GM13977 (cell line): ENCODE measurements at places on chromosomes 12 and 14.

- peak; percentile 91 for DNase-seq
These were observed 71.4 kb upstream of the GPR68 start for GRCh38 chr14:91315844-91316267.

DNA sequence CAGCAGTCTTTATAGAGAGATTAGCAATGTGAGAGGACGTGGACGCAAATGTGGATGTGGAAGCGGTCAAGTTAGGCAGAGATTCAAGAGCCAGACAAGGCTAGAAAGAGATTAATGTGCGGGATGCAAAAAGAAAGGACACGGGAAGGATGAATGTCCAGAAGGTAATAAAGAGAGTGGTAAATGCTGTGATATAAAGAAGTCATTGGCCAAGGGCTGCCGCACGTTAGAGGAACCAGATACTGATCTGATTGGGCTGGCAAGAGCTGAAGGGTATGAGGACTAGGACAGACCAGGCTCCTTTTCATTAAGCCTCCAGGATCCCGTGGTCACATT lies 59.5 kb downstream of the DHRS2 start:
- DNase-seq: no peak

- peak; percentile 28 for DNase-seq
These were observed 569 bp upstream of the RGS6 start for GRCh38 chr14:71931492-71932228.

DNA sequence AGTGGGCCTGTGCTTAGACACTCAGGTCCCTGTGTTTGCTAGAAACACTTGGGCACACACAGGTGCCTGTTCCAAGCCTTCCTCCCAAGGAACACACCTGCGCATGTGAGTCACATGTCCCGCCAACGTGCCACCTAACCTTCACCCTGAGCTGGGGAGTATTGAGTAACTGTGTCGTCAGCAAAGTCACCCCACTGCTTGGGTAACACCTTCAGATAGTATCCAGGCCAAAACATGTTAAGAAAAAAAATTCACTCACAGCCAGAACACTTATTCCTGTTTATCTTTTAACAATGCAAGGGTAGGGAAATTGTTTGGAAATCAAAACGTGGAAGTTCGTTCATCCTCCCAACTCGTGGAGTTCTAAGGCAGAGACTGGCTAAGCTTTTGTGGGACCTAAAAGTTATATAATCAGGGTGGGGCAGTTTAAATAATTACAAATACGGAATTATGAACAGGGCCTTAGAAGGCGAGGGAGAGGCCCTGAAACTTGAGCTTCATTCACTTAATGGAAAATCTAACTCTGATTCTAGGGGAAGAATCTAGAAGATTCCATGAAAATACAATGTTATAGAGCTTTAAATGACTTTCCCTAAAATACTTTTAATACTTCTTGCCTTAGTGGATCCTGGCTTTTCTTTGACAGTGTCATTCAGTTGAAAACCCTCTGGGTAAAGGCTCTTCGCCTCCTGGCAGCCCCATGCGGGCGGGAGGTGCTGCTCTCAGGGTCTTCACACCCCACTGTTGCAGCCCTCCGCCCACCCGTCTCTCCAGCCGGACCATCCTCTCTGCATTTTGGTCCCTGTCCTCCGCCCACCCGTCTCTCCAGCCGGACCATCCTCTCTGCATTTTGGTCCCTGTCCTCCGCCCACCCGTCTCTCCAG lies 30.3 kb upstream of the ADIPOR2 start:
- no peak for DNase-seq
